ENCODE measurements at places on chromosomes 1 and 21. TPM values are rescaled to one million over a fixed set of nuclear protein-coding genes. Genes with fewer than 3 reads are reported as not detected.

- H3K36me3 ChIP-seq = peaks cover 4% of the 10 kb centered on the region
- no peaks in the 10 kb centered on the region for H3K27me3 ChIP-seq
- H3K27ac ChIP-seq = no peak overlapping the region
- peaks cover 16% of the 10 kb centered on the region for H3K4me1 ChIP-seq
- H3K4me3 ChIP-seq = no peak overlapping the region
Observed at GRCh38 chr1:53771648-53772047, 32.7 kb upstream of the GLIS1 start.

DNA sequence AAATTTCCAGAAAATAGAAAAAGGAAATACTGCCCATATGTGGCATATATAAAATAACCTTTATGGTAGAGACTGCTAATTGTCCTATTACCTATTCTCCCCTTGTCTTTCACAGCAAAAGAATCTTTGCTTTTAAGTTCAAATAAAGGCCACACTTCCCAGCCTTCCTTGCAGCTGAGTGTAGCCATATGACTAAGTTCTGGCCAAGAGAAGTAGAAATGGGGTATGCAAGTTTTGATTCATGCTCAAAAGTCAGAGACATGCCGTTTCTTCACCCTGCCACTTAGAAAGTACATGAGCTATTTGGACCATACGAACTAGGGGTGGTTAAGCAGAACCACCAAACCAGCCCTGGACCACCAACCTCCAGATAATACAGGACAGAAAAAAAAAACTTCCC lies 18.3 kb upstream of the S100A2 start:
- peak; percentile 74 for DNase-seq
- peaks cover 10% of the 10 kb centered on the region for H3K4me1 ChIP-seq
- H3K27me3 ChIP-seq = no peaks in the 10 kb centered on the region
- no peaks in the 10 kb centered on the region for H3K36me3 ChIP-seq

DNA sequence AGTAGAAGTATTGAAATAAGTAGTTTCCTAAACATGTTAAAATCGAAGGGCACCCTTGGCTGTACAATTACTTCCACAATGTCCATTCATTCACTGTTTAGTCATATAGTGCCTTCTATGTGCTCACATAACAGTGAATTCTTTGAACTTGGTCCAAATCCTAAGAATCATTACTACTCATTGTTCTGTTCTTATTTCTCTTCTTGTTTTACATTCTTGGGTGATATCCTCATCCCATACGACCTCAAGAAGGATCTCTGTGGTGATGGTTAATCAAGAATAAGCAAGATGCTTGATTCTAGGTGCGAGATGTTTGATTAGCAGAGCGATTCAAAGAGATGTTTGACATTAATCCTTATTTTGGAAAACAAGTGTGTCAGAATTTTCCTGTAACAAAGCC lies 667.4 kb upstream of the ZP4 start:
- H3K27me3 ChIP-seq = no peaks in the 10 kb centered on the region
- no peak overlapping the region for H3K4me3 ChIP-seq
- no peaks in the 10 kb centered on the region for H3K36me3 ChIP-seq
- H3K27ac ChIP-seq = no peak overlapping the region
- no peak for DNase-seq

DNA sequence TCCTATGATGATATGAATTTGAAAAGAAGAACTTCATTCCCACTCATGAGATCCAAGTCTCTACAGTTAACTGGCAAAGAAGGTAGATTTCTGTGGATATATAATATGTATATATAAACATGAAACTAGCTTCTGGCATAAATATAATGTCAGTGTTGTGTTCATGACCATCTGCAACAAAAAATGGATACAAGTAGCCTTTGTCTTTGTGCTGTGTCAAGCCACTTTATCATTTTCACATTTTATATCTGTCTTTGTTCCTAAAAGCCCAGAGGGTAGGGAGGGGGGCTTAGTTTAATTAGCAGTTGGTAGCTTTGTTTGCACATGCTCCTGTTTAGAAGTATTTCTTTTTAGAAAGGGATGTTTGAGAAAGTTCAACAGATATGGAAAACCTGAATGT lies 56.2 kb upstream of the FASLG start:
- peaks cover 20% of the 10 kb centered on the region for H3K36me3 ChIP-seq
- no peaks in the 10 kb centered on the region for H3K27me3 ChIP-seq
- H3K4me3 ChIP-seq = no peak overlapping the region
- peaks cover 3% of the 10 kb centered on the region for H3K4me1 ChIP-seq

- no peak overlapping the region for H3K27ac ChIP-seq
- H3K36me3 ChIP-seq = no peaks in the 10 kb centered on the region
- no peaks in the 10 kb centered on the region for H3K4me1 ChIP-seq
- no peaks in the 10 kb centered on the region for H3K27me3 ChIP-seq
- H3K4me3 ChIP-seq = no peak overlapping the region
- DNase-seq = no peak
Observed at GRCh38 chr1:245622332-245623014, 467.7 kb downstream of the KIF26B start.

DNA sequence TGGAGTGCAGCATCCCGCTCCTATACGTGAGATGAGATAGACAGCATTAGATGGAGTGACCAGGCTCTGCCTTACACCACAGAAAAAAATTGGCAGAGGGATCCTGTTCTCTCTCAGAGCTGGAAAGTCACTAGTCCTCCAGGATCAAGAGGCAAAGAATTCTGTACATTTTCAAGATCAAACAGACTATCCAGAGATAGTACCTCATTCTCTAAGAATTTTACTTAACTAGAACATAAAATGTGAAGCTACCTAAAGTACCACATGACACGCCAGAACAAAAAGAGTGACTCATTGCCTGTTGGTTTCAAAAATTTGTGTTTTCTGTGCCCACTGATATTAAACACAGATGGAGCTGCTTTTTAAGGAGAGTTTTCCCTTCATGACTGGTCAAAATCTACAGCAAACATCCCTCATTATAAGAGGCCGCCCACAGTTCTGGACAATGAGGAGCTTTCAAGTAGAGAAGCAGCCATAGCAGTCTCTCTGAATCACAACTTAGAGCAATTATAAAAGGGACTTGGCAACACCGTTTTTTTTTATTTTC lies 32.3 kb downstream of the CD160 start:
- peak; percentile 90 for DNase-seq
- peaks cover 22% of the 10 kb centered on the region for H3K4me1 ChIP-seq
- H3K4me3 ChIP-seq = no peak overlapping the region
- peak overlapping the region; percentile 80 for H3K27ac ChIP-seq
- H3K36me3 ChIP-seq = peaks cover 49% of the 10 kb centered on the region

- H3K36me3 ChIP-seq = no peaks in the 10 kb centered on the region
- H3K4me1 ChIP-seq = peaks cover 11% of the 10 kb centered on the region
- H3K27me3 ChIP-seq = no peaks in the 10 kb centered on the region
- no peak overlapping the region for H3K4me3 ChIP-seq
Observed at GRCh38 chr1:147238925-147239820, 3.3 kb upstream of the CHD1L start.

- H3K27me3 ChIP-seq = no peaks in the 10 kb centered on the region
- peak; percentile 90 for DNase-seq
- H3K4me1 ChIP-seq = peaks cover 36% of the 10 kb centered on the region
- H3K4me3 ChIP-seq = no peak overlapping the region
- peak overlapping the region; percentile 79 for H3K27ac ChIP-seq
- H3K36me3 ChIP-seq = no peaks in the 10 kb centered on the region
Observed at GRCh38 chr21:34702341-34703170, 33.8 kb downstream of the CLIC6 start.

- DNase-seq = no peak
- no peaks in the 10 kb centered on the region for H3K36me3 ChIP-seq
- no peaks in the 10 kb centered on the region for H3K4me1 ChIP-seq
- no peak overlapping the region for H3K27ac ChIP-seq
- H3K4me3 ChIP-seq = no peak overlapping the region
Observed at GRCh38 chr1:160858097-160858496, 4.6 kb downstream of the CD244 start.

DNA sequence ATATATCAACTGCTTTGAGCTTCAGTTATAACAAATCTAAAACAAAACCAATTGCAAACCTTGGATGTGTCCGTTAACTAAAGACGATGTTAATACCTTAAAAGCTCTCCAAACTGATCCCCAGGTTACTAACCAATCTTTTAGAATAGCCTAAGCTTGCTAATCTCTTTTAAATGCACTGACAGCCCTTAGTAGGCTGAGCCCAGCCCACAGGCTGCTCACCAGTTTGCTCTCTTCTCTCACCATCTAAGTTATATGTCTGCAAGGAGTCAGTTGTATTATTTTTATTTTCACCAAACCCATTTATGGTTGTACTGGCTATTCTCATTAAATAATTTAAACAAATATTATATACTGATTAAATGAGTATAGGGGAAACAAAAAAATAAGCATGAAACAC lies 199.5 kb downstream of the ADGRL2 start:
- H3K36me3 ChIP-seq = no peaks in the 10 kb centered on the region
- no peak overlapping the region for H3K4me3 ChIP-seq
- H3K27me3 ChIP-seq = no peaks in the 10 kb centered on the region
- H3K4me1 ChIP-seq = peaks cover 5% of the 10 kb centered on the region
- DNase-seq = no peak

- no peak overlapping the region for H3K27ac ChIP-seq
- H3K27me3 ChIP-seq = no peaks in the 10 kb centered on the region
- no peaks in the 10 kb centered on the region for H3K36me3 ChIP-seq
- no peaks in the 10 kb centered on the region for H3K4me1 ChIP-seq
Observed at GRCh38 chr1:13543451-13544220, 29.8 kb upstream of the LRRC38 start.

GRCh38 chr21:15018382-15018781 lies 46.4 kb downstream of the NRIP1 start:
- H3K36me3 ChIP-seq = peaks cover under 1% of the 10 kb centered on the region
- no peaks in the 10 kb centered on the region for H3K27me3 ChIP-seq
- peak overlapping the region; percentile 21 for H3K27ac ChIP-seq
- no peak overlapping the region for H3K4me3 ChIP-seq

- peak; percentile 96 for DNase-seq
- no peaks in the 10 kb centered on the region for H3K27me3 ChIP-seq
- H3K27ac ChIP-seq = peak overlapping the region; percentile 96
- peaks cover 28% of the 10 kb centered on the region for H3K4me1 ChIP-seq
Observed at GRCh38 chr1:200483491-200484143, 73.8 kb upstream of the ZNF281 start.

DNA sequence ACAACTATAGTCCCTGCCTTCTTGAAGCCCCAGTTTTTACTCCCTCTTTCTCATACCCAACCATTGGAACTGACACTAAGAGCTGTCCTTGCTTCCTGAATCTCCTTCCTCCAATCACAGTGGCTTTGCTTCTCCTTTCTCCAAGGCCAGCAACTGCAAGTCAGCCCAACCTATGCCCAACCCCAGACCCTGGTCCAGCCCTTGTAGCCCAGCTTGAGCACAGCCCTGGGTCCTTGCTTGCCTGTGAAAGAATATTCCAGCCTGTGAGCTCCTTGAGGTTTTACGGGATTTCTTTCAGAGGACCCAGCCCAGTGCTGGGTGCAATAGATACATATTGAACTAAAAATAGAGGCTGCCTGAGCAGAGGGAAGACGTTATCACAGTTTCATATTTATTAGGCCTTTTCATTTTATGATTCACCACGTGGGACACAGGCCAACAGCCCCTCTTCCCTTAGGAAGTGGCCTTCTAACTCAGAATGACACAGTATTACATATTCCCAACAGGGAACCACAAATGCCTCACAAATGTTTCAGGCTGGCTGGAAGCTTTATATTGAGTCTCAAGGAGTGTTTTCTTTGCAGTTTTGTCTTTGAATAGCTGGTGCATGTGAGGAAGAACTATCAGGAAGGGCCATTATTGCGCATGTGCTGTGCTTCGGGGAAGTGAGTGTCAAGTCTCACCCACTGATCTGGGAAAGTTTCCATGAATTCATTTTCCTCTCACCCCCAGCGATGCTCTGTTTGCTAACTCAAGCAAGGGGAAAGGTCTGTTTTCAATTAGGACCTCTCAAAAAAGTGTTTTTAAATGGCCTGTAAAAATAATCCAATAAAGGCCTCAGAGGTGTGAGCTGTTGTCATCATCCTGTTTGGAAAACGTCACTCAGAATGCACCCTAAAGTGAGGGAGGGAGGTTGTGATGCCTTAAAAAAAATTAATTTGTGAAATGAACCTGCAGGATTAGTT lies 92.3 kb upstream of the NFIA start:
- no peaks in the 10 kb centered on the region for H3K36me3 ChIP-seq
- H3K4me1 ChIP-seq = peaks cover 26% of the 10 kb centered on the region
- H3K27ac ChIP-seq = peak overlapping the region; percentile 87
- peak overlapping the region; percentile 18 for H3K4me3 ChIP-seq
- peak; percentile 86 for DNase-seq
- H3K27me3 ChIP-seq = no peaks in the 10 kb centered on the region

DNA sequence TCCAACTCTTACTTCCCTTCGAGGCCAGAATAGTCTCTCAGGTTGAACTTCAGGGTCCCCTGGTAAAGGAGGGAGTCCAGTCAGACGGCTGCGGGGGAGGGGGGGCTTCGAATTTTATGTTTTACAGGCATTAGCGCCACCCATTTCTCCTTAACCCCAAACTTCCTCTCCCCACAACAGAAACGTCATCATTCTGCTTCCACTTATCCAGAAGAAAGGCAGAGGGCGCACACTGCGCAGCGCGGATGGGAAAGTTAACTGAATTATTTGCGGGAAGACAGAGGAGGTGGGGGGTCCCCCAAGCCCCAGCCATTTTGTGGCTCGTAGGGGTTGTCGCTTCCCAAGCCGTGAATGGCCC lies 529 bp upstream of the PRMT2 start:
- H3K36me3 ChIP-seq = peaks cover 6% of the 10 kb centered on the region
- H3K27me3 ChIP-seq = no peaks in the 10 kb centered on the region
- peak overlapping the region; percentile 90 for H3K27ac ChIP-seq
- H3K4me1 ChIP-seq = peaks cover 37% of the 10 kb centered on the region
- DNase-seq = peak; percentile 81
- H3K4me3 ChIP-seq = peak overlapping the region; percentile 88

DNA sequence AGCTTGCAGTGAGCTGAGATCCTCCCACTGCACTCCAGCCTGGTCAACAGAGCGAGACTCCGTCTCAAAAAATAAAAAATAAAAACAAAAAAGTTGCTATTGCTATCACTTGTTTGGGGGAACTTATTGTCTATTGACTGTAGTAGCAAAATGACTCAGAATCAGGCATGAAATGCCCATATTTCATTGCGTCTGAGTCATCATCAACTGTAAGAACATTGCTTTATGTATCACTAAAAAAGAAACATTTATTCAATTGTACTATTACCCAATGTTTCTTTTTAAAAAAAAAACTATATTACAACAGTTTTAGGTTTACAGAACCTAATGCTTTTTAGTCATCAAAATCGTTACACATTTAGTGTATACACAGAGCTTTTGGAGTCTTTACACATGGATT lies 91.0 kb upstream of the FMN2 start:
- H3K36me3 ChIP-seq = no peaks in the 10 kb centered on the region
- H3K27me3 ChIP-seq = peaks cover 37% of the 10 kb centered on the region
- peak; percentile 92 for DNase-seq

DNA sequence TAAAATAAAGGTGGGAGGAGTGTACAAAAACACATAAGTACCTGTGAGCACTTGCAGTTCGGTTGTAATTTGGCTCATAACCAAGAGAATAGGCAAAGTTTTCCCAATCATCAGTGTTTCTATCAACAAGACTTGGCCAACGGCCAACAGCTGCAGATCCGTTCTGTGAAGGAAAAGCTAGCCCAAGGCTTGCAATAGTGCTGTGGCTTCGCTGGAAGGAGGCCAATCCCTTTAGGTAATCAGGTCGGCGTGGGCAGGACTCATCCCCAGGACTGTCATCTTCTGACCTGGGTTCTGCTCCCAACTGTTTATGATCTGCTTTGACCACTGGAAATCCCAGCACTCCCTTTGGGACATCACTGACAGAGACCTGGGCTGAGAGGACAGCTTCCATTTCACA lies 107.8 kb downstream of the LYST start:
- no peaks in the 10 kb centered on the region for H3K27me3 ChIP-seq
- no peak for DNase-seq
- peaks cover 14% of the 10 kb centered on the region for H3K36me3 ChIP-seq
- H3K4me3 ChIP-seq = no peak overlapping the region
- H3K27ac ChIP-seq = no peak overlapping the region

ZBTB18 gene
- 9.4 TPM for total RNA-seq

ZBED6 gene
- total RNA-seq = 47.0 TPM

PCSK9 gene
- 6.5 TPM for total RNA-seq

RNF207 gene
- 42.7 TPM for total RNA-seq

NUAK2 gene
- total RNA-seq = 3.6 TPM

ITSN1 gene
- total RNA-seq = 39.5 TPM

GBP1 gene
- total RNA-seq = 23.9 TPM

PADI2 gene
- under 0.01 TPM for total RNA-seq

ZBTB8A gene
- 10.6 TPM for total RNA-seq

Measured in osteoblast (primary cell).